ENCODE measurements at places on chromosomes 7 and 10.

DNA sequence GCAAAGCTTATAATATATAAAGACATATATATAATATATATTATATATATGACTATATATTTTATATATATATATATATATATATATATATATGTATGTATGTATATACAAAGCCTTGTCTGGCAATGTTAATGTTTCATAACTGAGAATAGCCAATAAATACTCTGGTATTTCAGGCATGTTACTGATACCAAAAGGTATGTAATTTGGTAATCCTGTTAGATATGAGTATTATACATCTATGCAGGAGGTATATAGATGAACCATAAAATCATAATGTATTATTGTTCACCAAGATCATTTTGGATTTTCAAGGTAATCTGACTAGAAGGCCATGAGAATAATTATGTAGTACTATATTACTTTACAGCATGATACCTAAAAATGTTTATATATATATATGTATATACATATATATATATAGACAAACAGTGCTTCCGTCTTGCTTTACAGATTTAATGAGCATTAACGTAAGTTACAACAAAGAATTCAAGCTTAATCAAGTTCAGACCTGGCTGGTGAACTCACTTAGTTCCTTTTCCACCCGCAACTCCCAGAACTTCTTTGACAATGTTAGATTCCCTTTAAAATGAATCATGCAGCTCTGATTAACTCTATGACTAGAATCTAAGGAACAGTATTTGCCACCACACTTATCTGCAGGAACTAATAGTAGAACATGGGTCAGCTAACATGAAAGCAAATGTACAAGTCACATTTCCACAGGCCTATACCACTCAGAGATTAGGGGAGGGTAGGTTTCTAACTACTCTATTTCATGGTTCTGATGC lies 82.7 kb downstream of the SLC25A13 start:
- DNase-seq, result no peak

GRCh38 chr10:100739517-100740368 lies 5.6 kb upstream of the PAX2 start:
- no peak for DNase-seq

DNA sequence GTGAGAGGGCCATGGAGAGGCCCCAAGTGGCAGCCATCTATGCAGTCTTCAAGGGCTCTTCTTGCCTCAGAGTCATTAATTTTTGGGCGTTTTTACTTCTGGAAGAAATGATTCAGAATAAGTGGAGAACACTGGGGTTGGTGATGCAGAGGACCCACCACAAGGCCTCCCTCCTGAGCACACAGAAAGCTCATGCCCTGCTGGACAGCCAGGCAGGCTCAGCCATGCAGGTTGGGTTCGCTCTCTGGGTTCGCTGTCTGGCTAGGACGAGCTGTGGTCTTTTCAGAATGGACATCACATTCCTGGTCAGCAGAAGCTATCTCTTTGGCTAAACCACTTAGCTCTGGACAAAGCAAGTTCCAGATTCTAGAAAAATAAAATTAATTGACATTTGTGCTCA lies 480.8 kb downstream of the RPS24 start:
- no peak for DNase-seq

GRCh38 chr7:33815336-33815735 lies 90.0 kb upstream of the BMPER start:
- DNase-seq, result no peak

DNA sequence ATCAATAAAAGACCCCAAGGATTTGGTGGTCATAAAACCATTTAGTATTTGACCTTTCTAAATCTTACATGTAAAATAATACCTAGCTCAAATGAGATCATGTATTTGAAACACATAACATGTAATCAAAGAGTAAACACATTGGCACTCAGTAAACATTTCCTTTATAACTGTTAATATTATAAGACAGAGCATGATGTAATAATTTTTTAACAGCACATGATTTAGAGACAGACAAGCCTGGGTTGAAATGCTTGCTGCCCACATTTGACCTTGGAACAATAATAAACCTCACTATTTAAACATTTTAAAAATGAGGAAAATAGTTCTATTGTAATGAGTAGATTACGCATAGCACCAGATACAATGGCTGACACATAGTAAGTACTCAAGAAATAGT lies 105.2 kb upstream of the GPR141 start:
- no peak for DNase-seq

- DNase-seq, result no peak
Observed at GRCh38 chr7:151435971-151436370, 4.0 kb downstream of the CRYGN start.

GRCh38 chr10:48943096-48943495 lies 3.5 kb upstream of the LRRC18 start:
- DNase-seq, result no peak

- no peak for DNase-seq
Observed at GRCh38 chr7:75559976-75560365, 67.9 kb downstream of the SPDYE5 start.

- DNase-seq, result no peak
Observed at GRCh38 chr7:117034851-117035464, 81.7 kb downstream of the ST7 start.

- DNase-seq, result no peak
Observed at GRCh38 chr10:127135844-127136577, 60.4 kb downstream of the INSYN2A start.

DNA sequence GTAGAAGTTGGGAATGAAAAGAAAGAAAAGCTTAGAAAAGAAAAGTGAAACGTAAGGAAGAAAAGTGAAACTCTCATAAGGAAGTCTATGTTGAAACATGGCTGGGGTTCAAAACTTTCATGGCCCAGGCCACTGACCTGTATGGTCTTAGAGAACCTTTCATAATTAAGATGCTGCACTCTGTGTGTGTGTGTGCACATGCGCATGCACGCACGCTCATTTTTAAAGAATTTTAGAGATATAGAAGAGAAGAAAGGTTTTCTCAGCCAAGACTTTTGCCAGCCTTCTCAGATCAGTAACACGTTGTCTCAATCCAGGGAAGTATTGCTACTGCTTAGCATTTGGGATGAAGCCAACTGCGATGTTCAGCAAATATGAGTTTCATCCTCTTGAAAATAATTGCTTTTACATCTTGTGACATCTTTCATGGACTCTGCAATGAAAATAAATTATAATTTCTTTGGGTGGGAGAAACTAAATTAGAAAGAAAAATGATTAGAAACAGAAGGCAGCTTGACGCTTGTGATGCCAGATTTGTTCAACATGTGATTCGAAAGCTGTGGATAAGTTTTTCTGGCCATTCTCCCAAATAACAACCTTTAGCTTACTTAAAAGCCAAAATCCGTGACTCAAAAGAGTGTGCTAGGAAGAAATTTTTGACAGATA lies 16.2 kb upstream of the SLC26A4 start:
- no peak for DNase-seq

DNA sequence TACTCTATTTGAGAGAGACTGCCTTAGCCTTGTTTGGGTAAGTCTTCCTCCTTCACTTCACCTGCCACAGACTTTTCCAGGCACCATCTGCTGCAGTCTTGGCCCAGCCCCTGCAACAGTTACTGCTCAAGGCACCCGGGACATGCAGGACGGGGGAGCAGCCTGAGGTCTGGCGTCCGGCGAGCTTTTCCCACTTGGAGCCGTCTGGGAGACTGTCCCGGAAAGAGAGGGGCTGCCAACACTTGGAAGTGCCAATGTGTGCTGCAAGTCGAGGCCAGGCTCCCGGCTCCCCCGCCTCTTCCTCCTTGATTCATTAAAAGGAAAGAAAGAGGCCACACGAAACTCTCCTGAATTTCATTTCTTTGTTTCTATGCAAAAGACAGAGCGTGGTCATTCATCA lies 13.7 kb downstream of the HTRA1 start:
- DNase-seq, result no peak

- DNase-seq, result no peak
Observed at GRCh38 chr10:106551501-106552062, 612.9 kb downstream of the SORCS1 start.

DNA sequence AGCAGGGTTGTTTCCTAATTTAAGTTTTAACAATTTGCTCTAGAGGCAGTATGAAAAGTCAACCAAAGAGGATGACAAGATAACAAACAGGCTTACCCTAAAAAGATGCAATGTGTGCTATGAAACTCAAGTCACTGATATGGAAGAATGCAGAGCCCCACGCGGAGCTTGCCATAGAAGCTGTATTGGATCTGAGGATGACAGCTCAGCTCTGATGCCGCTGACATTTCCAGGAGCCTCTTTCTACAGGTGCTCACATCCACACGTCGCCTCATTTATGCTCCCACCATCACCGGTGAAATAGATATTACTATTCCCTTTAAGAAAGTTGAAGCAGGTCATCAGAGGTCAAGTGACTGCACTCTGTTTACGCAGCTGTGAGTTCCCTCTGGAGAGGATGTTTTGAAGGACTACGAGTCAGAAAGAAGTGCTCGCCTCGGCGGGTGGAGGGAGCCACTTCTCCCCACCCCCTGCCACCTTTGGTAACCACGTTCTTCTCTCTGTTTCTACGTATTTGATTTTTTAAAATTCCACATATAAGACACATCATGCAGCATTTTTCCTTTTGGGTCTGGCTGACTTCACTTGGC lies 275.4 kb downstream of the GLRX3 start:
- DNase-seq, result no peak

- DNase-seq, result no peak
Observed at GRCh38 chr10:112208997-112209396, 25.4 kb upstream of the GPAM start.

DNA sequence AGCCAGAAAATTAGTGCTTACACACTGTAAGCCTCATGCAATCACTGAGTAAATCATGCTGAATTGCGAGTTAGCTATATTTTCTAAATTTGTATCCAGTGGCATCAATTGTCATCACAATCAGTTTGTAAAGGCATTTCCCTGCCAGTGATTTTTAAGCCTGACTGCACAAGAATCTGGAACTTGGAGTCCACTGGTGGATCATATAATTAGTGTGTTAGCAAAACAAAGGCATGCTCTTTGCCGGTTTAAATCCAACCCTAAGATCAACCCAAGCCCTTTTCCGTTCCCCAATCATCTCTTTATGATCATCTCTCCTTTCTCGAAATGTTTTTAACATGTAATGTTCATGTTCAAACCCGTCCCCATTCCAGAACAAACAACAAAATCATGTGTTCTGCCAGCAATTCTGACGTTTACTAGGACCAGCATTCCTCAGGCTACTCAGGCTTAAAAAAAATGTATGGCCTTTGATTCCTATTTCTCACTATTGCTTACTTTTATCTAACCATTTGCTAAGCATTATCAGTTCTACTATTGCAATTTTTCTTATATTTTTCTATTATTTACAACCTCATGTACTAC lies 649.2 kb downstream of the SORCS1 start:
- DNase-seq, result no peak

DNA sequence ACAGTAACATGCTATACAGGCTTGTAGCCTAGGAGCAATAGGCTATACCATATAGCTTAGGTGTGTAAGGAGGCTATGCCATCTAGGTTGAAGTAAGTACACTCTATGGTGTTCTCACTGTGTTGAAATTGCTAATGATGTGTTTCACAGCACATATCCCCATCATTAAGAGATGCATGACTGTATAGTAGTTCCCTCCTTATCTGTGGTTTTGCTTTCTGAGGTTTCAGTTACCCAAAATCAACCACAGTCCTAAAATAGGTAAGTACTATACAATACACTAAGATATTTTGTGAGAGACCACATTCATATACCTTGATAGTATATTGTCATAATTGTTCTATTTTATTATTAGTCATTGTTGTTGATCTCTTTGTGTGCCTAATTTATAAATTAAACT lies 12.7 kb downstream of the FZD1 start:
- DNase-seq, result no peak

DNA sequence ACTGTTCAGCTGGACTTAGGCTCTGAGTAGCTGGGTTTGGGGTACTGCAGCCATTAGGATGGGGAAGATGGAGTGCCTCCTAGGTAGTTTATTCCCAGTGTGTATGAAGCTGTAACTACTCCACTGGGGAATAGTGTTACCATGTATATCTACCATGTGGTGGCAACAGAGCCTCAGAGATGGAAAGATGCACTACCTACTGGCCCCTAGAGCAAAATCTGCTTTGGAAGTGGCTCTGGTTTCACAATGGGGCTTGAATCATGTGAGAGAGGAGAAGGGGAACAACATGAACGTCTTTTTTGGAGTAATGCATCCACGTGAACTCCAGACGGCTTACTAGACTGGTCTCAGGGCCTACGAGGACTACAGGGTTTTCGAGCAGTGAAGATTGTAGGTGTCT lies 167.3 kb downstream of the CALCR start:
- DNase-seq, result no peak

DNA sequence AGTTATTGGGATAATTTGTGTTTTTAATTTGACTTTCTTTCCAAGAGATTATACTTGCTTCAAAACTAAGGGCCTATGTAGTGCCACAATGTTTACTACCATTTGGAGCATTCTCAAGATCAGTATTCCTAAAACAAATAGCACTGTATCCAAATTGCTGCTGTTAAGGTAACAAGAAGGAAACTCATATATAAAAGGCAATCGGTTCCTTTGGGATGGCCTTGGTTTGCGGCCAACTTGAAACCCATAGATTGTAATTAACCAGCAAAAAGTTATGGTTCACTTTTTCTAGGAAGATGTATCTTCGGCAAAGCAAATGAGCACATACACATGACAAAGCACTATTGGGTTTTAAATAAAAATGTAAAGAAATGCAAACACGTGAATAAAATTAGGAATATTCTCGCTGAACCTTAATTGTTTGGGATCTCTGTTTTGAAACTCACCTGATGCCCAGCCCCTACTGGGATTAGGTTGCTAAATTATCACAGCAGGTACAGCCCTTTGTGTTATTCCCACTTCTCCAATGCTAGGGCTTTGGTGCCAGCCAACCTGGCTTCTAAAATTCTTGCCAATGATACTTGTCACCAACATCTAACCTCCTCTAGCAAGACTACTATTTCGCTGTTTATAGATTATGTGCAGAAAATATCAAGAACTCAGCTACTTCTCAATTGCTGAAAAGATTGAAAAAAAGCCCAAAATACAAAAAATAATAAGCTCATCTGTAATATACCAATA lies 16.0 kb downstream of the CDNF start:
- no peak for DNase-seq

GRCh38 chr7:63093481-63093880 lies 905.2 kb upstream of the ZNF722 start:
- DNase-seq, result no peak

DNA sequence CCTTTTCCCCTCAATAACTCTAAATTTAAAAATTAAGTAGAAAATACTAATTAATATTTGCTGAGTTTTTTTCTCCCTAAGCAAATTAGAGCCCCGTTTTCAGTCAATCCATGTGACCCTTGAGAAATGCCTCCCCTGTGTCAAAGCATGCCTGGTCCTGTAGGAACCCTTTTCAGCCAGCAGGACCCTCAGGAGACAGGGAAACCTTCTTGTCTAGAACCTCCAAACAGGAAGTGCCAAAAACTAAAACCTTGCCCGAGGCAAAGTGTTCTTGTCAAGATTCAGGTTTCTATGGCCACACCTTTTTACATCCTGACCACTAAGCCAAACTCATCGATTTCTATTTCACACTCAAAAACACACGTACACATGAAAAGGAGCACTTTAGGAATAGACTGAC lies 60.1 kb upstream of the NFE2L3 start:
- DNase-seq, result no peak

GRCh38 chr7:128025380-128025779 lies 5.9 kb downstream of the LRRC4 start:
- DNase-seq, result no peak
